ENCODE measurements at places on chromosomes 4 and X.

DNA sequence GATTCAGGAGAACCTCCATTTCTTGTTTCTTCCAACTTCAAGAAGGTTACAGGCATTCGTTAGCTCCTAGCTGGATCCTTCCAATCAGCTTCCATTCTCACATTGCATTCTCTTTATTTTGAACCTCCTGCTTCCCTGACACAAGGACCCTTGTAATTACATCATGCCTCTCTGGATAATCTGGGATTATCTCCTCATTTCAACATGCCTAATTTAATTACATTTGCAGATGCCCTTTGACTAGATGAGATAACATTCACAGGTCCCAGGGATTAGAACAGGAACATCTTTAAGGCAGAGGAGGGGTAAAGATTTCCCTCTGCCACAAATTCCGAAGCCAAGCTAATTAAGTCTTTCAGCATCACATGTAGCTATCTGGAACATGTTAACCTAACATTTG, 753.8 kb upstream of the PCDH7 start:
- no peak for DNase-seq

- DNase-seq, result no peak
Measured at GRCh38 chr4:155060419-155060818, 148.0 kb upstream of the NPY2R start.

DNA sequence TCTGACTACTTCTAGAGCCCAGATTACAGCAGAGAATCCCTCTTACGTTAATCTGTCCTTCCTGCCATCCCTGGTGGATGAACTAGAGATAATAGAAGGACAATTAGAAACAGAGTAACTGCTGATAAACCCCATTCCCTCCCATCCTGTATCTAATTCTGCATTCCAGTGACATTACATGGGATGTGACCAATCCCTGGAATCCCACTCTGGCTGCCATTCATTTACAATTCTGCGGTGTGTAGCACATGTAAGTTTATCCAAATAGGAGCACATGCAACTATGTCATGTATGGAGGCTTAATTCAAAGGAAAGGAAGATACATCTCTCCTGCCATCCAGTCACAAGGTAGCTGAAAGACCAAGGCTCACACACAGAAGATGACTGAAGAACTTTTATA, 339.5 kb downstream of the GPAT3 start:
- no peak for DNase-seq

DNA sequence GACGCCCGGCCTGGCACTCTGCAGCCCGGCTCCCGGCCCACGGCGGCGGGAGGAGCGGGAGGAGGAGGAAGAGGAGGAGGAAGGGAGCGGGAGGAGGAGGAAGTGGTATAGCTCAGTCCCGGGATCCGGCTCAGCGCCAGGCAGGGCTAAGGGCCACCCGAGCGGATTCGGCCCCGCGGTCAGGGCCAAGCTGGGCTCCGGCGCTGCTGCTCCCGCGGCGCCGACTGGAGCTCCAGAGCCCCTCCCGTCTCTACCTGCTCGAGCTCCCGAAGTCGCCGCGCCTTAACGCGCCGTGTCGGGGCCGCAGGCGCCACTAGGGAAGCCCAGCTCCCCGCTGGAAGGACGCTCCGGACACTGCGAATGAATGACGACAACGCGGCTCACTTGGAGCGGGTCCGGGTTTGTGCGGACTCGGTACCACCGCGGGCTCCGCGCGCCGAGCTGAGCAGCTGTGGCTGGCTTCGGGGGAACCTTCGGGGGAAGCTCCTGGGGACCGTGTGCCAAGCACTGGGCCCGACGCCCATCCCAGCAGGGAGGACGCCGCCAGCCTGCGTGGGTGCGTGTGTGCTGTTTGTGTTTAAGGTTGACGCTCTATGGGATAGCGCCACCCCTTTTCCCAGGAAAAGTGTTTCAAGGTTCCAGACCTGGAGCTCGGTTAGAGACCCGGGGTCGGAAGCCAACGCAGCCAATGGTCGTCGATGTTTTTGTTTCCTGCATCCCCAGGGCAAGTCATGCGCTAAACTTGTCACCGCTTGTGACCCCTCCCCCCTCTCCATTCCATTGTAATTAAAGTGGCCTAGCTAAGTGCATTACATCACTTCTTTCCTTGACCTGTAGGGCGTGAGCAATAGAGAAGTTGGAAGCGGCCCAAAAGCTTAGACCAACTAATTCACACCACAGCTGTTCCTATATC, at the start of gene TBC1D9:
Gene TBC1D9, minus strand, starts transcription at position 67 of the 913 bp plus-strand sequence. CDS start 340 bp downstream, outside the sequence.
- DNase-seq, result peak; percentile 51

DNA sequence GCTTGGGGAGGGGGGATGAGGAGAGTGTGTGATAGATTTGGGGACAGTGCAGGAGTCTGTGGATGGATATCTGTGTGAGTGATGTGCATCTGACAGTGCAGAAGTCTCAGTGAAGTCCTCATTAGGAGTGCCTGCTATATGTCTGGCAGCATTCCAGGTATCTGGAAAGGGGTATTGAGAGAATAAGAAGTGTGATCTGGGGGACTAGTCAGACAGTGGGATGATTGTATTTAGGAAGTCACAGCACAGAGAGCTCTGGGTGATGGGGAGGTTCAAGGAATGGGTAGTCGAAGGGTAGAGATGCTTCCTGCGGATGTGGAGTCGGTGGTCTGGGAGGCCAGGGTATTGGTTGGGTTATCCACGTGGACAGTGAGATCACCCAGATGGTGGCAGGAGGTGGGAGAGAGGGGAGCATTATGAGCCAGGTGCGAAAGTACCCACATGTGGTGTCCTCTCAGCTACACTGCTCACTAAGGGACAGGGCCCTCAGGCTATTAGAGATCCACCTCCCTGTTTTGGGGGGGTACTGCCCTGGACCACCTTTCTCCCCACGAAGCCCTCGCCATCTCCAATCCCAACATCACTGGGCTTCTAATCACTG, 9.8 kb downstream of the MAGED2 start:
- DNase-seq, result no peak

- no peak for DNase-seq
Measured at GRCh38 chr4:7659429-7660175, 224.9 kb upstream of the PSAPL1 start.

- no peak for DNase-seq
Measured at GRCh38 chr4:38287101-38287851, 327.1 kb downstream of the PTTG2 start.

GRCh38 chr4:56656346-56656643, 24.8 kb downstream of the HOPX start:
- no peak for DNase-seq

GRCh38 chr4:137700072-137700471, 167.8 kb upstream of the PCDH18 start:
- no peak for DNase-seq

GRCh38 chr4:161252520-161253141, 911.2 kb downstream of the FSTL5 start:
- DNase-seq, result no peak

- DNase-seq, result no peak
Measured at GRCh38 chr4:80065601-80066000, 7.4 kb downstream of the ANTXR2 start.

DNA sequence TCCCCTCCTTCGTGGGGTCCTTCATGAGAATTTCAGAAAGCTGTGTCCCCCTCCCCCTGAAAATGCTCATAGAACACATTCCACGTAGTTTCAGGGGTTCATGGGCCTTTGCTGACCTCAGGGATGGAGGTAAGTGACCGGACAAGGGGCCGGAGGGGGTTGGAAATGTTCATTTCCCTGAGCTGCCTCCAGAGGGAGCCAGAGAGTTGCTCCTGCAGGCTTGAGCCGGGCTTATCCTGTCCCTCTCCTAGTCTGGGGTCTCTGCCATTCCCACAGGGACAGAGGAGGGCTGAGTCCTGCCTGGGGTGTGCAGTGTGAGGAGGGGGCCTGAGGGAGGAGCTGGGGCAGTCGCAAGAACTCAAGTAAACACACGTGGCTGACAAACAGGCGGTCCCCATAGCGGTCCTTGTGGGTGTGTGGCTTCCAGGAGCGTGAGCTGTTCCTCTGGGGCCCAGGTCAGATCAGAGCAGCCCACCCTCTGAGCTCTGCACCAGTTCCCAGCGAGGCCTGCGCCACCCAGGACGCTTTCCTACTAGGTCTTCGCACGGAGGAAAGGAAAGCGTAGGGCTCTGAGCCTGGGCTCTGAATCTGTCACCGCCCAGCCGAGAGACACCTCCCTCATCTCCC, 62.5 kb downstream of the WFS1 start:
- DNase-seq, result no peak

DNA sequence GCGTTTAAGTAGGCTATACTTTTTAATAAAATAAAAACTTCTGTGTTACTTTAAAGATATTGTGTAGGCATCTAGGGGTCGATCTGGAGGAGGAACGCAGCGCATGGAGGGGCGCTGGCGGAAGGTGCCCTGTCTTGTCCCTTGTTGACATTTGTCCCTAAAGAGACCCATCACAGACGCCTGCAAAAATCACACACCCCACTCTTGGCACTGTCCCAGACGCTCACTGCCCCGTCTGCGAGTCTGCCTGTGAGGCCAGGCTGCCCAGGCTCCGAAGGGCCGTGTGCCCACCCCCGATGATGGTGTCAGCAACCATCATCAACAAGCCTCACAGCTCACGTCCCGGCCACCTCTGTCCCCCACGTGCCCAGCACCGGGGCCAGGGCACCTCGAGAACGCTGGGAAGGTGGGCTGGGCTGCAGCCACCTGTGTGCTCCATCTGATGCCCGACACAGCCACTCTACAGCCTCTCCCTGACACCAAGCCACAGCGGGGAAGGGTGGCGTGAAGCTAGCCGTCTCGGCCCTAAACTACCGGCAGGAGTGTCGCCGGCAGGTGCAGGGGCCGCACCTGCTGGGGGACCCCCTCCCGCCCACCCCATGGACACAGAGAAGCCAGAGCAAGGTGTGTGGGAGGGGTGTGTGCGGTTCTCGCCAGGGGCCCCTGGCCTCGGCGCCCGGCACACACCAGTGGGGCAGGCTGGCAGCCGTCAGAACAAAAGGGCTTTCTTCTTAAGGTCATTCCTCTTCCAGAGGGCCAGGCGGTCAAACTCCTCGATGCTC, 26.8 kb upstream of the AFAP1 start:
- DNase-seq, result no peak

GRCh38 chr4:54149323-54149722, 49.4 kb downstream of the GSX2 start:
- no peak for DNase-seq

- no peak for DNase-seq
Measured at GRCh38 chr4:76758290-76758882, 139.6 kb downstream of the SOWAHB start.

DNA sequence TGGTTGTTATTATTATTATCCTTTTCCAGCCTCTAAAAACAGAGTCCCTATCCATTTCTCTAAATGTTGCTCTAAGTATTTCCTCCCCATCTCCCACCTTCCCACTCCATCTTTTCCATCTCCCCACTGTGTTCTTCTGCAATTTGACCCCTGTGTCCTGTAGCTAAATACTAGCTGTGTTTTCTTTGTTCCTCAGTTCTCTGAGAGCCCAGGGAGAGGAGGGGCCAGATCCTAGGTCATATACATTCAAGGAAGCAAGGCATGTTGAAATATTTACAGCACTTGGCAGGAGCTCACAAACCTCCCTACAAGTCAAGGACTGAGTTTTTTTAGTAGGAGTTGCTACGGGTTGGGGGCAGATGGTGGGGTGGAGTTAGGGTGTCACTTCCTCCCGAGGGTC, 10.5 kb downstream of the SLC16A2 start:
- no peak for DNase-seq

DNA sequence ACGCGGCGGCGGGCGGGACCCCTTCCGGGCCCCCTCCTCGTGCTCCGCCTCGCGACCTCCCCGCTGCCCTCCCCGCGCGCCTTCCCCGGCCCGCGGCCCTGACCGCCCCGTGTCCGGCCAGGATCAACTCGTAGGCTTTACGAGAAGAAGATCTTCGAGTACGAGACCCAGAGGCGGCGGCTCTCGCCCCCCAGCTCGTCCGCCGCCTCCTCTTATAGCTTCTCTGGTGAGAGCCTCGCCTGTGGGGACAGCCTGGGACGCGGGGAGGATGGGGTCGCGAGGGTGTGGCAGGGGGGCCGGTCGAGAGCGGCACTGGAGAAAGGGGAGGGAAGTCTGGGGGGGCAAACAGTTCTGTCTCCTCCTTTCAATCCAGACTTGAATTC, 465 bp downstream of the EMD start:
- no peak for DNase-seq

- no peak for DNase-seq
Measured at GRCh38 chrX:64996805-64997204, 20.6 kb upstream of the ZC4H2 start.

GRCh38 chrX:17425136-17425535, 50.1 kb downstream of the NHS start:
- DNase-seq, result no peak

- no peak for DNase-seq
Measured at GRCh38 chrX:151386838-151387459, 10.1 kb upstream of the VMA21 start.

- no peak for DNase-seq
Measured at GRCh38 chr4:114595207-114595606, 3.4 kb upstream of the UGT8 start.

DNA sequence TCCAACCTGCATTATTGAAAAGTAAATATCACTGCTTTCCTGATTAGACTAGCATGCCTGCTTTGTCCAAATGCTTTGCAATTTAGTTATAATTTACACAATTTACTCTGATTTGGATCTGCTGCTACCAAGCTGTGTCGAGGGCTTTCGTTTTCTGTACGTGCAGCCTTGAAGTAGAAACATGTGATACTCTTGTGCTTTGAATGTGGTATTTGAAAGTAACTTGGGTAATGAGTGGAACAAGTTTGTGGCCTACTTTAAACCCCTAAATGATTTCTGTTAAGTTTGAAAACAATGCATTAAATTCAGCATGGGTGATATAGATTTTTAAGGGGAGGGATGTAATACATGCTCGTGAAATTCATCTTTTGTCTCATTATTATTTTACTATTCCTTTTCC, 240.7 kb downstream of the IQCM start:
- DNase-seq, result no peak

DNA sequence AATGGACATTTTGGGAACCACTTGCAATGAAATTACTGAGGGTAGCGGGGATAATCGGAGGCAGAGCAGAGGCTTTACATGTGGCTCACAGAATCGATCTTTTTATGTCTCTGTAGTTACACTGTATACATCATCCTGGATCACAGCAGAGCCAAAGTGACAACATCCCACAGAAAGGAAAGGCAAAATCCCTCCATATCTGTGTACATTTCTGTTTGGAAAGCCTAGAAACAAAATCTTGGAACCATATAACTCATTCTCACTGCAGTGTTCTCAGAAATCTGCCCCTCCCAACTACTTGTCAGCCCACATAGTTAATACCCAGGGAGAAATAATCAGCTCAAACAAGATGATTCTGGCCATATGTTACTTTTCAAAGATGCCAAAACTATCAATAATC, 211.6 kb downstream of the DCLK2 start:
- DNase-seq, result no peak

DNA sequence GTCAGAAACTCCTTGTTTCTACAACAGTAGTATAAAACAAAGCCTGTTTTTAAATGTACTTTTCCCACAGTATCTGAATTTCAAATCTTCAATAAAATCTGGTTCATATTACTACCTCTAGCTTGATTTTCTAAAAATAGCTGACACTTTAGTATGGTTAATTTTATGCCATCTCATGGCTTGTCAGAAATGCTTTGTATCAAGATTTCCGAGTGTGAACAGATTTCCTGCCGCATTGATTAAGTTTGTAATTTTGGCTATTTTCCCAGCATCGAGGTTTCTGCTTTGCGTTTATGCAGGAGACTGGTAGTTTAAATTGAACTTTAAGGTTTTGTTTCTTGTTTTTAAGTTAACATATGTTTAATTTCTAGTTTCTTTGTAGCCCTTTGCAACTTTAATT, 44.2 kb downstream of the CLCN3 start:
- no peak for DNase-seq

Data from non-pigmented ciliary epithelial cell (primary cell).